ENCODE measurements at places on chromosomes 1 and 21. TPM values are rescaled to one million over a fixed set of nuclear protein-coding genes. Genes with fewer than 3 reads are reported as not detected.

DNA sequence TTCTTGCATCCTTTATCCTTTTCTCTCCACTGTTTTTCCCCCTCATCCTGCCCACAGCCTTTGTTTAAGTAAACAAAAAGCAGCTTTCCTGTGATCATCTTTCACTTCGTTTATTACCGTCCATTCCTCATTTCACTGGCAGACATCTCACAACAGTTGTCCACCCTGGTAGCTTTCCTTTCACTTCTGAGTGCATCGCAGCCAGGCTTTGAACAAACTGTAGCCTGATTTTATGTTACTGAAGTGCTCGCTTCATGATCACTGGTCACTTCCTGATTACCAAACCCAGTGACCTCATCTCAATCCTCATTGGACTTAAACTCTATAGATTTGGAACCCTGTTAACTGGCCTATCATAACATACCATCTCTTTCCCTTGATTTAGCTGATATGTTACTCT is 67.7 kb downstream of the SDCCAG8 start:
- no peak for DNase-seq

The TCEA3 gene
- total RNA-seq = 98.5 TPM

DNA sequence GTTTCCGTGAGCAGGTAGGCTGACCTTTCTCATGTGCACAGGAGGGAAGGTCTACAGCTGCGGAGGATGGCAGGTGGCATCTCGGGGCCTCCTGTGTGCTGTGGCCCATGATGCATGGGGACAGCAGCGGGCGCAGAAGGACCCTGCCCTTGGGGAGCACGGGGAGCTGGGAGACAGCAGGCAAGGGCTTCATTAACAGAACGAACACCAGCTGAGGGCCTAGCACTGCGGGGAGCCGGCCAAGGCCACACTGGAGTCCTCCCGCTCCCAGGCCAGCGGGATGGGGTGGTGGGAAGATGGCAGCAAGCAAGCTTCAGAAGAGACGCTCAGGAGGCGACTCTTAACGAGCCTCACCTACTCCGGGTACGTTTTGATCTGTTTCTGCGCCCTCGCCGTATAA is 66.6 kb downstream of the SCCPDH start:
- no peak for DNase-seq

The FAM72B gene
- total RNA-seq = 0.87 TPM

DNA sequence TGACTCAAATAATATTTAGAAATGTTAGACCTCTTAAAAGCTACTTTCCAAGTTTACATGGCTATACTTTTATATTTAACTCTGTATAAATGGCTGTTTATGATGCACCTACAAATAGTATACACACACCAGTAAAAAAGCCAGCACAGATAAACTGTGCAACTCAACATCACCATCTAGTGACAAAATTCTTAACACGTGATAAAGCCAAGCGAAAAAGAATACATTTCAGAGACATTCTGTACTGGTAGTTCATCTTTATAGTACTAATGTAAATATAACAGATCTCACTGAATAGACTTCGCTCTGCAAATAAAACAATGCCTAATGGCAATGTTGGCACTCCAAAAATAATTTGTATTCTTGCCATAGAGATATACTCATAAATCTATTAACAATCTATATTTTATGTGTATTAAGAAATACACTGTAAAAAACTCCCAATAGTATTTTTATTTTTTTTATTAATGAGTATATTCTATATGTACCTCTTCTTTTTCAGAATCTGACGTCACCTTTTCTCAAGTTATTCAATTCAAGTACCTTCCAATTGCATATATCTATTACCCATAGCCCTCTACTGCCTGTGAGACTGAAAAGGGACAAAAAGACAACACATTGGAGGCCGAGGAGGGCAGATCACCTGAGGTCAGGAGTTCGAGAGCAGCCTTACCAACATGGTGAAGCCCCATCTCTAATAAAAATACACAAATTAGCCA is 100.2 kb downstream of the DPYD start:
- no peak for DNase-seq

The OXCT2 gene
- total RNA-seq = 0.35 TPM

DNA sequence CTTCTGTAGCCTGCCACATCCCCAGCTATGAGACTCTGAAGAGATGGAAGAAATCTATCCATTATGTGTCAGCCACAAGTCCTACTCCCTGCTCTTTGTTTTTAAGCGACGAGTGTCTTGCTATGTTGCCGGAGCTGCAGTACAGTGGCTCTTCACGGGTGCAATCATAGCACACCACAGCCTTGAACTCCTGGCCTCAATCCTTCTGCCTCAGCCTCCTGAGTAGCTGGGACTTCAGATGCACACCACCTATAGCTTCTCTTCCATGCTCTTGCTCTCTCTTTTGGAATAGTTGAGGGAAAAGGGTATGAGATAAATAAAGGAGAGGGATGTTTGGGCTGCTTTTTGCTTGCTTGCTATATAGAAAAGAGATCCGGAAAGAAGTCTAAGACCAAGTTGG is 1.6 kb downstream of the TUFT1 start:
- no peak for DNase-seq

The GPR153 gene
- total RNA-seq = 5.9 TPM

DNA sequence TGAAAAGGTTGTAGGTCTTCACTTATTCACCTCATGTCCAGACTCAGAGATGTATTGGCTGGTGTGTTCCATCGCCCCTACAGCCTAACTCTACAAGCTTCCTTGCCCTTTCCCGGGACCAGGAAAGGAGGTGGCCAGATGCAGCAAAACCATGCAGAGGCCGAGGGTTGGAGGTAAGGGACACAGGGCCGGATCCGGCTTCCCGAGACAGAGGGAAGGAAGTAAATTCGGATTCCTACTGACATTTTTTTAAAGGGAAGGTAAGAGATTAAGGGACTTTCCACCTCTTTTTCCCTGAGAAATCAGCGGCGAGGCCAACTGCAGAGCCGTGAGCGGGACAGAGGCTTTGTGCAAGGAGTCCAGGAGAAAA is 12.7 kb downstream of the EPHA10 start:
- DNase-seq = no peak

DNA sequence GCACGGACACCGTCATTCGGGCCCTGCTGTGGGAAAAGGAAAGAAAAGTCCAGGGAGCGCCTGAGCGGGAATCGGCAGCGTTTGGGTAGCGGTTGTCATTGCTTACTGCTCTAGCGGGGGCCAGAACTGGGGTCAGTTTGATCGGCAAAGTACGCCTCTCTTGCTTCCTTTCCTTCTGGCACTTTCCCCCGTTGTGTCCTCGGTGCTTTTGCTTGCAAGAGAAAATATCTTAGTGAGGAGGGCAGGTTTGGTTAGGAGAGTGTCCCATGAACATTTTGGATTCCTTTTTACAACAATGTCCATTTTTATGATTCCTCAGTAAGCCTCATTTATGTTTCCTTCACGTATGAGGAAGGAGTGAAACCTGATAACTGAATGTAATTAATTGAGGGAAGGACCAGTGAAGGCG is 670 bp downstream of the ST3GAL3 start:
- DNase-seq = no peak

The NUP210L gene
- total RNA-seq = not detected

The AMPD1 gene
- total RNA-seq = not detected

DNA sequence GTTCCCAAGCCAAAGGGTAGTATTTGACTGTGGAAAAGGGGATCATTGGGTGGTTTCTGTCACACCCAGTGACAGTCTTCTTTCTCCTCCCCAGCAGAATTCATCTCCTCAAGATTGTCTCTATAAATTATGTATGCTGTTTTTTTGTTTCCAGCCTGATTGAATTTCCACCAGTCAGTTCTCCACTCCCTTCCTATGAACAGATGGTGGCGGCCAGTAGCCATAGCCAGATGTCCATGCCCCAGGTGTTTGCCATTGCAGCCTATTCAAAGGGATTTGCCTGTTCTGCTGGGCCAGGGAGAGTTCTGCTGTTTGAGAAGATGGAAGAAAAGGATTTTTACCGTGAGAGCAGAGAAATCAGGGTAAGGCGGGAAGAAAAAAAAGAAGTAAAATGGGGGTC is 12.9 kb downstream of the CFAP57 start:
- DNase-seq = no peak

GRCh38 chr1:225343618-225344017 is 84.2 kb downstream of the LBR start:
- no peak for DNase-seq

GRCh38 chr1:106268070-106268469 is 788.4 kb upstream of the PRMT6 start:
- peak; percentile 18 for DNase-seq

GRCh38 chr1:93988634-93989350 is 79.6 kb upstream of the GCLM start:
- DNase-seq = no peak

The UBE2U gene
- total RNA-seq = not detected

The TRNP1 gene
- 6.2 TPM for total RNA-seq

- no peak for DNase-seq
Measured at GRCh38 chr1:61226791-61227567, 144.6 kb downstream of the NFIA start.

- no peak for DNase-seq
Measured at GRCh38 chr21:44998621-44999427, 59.0 kb downstream of the SLX9 start.

- DNase-seq = no peak
Measured at GRCh38 chr1:197763769-197764168, 11.5 kb downstream of the DENND1B start.

The DIO1 gene
- total RNA-seq = not detected

- no peak for DNase-seq
Measured at GRCh38 chr1:168341483-168341975, 60.9 kb downstream of the TBX19 start.

DNA sequence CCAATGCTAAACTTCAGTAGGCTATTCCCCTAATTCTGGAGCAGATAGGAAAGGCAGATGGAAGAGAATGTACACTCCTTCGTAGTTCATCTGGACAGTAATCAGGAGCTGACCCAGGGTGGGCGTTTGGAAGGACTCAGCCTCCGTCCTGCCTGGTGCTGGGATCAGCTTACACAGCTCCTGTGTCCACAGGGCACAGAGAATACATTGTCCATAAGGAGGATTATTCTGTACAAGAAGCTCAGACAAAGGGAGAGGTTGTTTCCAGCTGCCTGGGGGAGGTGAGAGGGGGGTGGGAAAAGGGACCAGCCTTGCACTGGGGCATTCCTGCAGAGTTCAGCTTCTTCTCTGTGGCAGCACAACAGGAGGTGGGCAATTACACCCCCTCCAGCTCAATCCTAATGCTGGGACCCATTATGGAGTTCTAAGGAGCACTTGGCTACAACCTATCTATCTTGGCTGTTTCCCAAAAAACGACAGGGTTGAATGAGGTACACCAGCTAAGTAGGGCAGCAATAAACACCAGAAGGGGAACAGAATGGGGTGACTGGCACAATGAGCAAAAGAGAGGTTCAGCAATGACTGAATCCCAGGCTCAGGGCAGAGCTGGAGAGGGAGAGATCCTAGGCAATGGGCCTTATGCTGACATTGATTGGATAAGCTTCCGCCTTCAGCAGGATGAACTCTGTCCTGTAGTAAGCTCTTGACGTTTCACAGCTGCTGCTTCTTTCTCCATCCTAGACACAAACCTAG is 7.4 kb downstream of the MED8 start:
- no peak for DNase-seq

The RNU1-4 gene
- 5,330 TPM for total RNA-seq

DNA sequence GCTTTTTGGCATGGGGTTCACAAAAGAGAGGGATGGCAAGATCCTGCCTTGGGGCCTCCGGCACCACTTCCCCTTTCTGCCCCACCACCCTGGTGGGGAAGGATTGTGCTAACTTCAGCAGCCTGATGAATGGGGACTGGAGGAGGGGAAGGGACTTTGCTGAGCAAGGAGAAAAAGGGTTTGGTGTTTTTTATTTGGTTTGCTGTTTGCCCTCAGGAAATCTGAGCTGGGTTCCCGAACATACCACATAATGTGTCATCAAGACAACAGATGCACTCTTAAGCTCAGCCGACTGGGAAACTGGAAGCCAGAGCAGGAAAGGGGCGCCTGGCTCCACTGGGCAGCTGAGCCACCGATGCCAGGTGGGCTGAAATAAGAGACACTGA is 19.8 kb downstream of the OLFML2B start:
- peak; percentile 73 for DNase-seq

The SYT11 gene
- 10.5 TPM for total RNA-seq

DNA sequence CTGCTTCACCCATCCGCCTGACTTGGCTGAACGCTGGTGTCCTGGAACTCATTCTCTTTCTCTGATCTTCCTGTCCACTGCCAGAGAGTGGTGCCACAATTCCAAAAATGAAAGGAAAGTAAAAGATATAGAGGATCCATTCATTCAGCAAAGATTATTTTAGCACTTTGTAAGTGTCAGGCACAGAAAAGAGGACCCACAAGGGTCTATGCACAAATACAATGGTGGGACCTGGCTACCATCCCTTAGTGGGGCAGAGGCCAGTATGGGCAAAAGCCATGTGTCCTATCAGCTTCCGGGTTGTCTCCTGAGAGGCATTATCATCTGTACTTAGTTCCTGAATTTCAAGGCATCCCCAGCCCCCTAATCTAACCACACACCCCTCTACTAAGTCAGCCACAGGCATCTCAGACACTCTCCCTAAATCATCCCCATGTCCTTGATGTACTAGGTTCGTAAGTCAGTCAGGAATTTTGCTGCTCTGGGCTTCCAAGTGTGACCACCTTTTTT is 19.0 kb downstream of the SSR2 start:
- DNase-seq = no peak

DNA sequence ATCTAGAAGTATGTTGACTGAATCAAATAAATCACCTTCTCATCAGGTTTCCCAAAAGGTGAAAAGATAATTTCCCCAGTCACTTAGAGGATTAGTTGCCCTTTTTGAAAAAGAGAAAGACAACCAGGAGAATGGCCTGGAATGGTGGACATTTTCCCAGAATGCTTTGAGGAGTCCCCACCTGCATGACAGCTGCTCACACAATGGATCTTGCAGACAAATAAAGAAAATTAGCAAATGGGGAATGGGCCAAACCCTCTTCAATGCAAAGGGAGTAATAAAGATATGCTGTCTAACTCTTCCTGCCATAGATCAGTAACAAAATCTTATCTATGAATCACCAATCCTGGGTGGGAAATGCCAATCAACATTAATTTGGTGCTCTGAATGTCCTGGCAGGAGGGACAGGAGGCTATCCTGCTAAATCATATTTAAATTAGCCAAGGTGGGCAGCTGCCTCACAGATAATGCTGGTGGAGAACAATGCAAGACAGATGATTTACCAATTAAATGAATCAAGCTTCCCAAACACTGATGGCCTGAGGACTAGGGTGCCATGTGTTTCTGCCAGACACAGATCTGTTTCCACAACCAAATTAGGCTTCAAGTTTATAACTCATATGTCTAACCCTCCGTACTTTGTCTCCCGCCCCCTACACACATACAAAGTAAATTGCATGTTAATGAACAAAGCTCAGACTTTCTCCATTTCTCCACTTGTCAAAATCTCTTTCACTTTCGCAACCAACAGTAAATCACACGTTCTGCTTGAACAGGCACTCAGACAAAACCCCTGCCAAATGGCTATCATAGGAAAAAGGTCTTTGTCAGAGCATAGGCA is 488.0 kb upstream of the PLXNA2 start:
- DNase-seq = no peak

The CELF3 gene
- total RNA-seq = 1.4 TPM

The TMCC2 gene
- 7.4 TPM for total RNA-seq

The COPA gene
- 125 TPM for total RNA-seq

The KIF26B gene
- total RNA-seq = 1.7 TPM
